Activated CD8-positive, alpha-beta T cell treated with anti-CD3 and anti-CD28 coated beads for 36 hours (primary cell): ENCODE measurements at places on chromosomes 2 and 18.

- peak; percentile 33 for DNase-seq
Observed at GRCh38 chr2:42567806-42568400, 529 bp upstream of the MTA3 start.

GRCh38 chr18:49274188-49274714 is 186.2 kb downstream of the DYM start:
- no peak for DNase-seq

DNA sequence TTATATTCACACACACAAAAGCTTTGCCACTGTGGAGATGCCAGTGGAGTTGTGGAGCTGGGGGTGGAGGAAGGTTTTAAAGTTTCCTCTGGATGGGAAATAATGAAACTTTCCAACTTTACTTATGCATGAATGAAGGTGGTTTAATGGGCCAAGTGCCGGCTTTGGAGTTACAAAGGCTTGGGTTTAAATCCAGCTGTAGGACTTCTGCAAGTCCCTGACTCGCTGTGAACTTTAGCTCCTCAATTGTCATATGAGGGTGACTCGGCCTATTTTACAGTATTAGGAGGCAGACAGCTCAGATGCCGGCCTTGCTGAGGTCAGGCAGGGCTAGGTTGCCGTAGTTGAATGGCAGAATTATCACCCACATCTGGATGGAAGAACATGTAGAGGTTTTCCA is 415.8 kb upstream of the TRIB2 start:
- DNase-seq: no peak

- no peak for DNase-seq
Observed at GRCh38 chr2:166332106-166332505, 43.6 kb downstream of the SCN9A start.

DNA sequence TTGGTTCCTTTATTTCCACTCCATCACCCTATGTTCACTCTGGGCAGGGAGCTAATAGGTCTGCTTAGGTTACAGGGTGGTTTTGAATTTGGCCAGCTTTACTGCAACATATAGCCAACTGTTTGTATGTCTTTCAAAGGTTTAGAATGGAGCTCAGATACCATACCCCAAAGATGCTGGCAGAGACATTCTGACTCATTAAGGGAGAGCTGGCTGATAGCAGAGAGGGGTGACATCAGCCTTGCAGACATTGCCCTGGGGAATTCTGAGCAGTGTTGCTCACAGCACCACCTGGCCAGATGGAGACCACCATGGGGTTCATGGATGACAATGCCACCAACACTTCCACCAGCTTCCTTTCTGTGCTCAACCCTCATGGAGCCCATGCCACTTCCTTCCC is 2.1 kb downstream of the PROKR1 start:
- DNase-seq: peak; percentile 38

DNA sequence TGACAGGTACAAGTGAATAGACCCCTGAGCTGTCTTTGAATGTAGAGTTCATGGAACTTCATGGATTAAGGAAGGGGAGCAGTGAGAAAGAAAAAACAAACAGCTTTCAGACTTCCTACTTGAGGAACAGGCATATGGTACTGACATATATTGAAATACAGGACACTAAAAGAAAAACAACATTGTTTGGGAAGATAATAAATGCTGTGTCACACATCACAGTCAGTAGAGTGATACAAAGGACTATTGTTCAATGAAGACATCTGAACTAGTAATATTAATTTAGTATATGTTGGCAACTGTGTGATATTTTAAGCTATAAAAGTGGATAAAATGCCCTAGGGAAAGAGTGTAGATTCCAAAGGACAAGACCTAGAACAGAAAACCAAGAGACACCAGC is 3.3 kb downstream of the DSC2 start:
- no peak for DNase-seq

DNA sequence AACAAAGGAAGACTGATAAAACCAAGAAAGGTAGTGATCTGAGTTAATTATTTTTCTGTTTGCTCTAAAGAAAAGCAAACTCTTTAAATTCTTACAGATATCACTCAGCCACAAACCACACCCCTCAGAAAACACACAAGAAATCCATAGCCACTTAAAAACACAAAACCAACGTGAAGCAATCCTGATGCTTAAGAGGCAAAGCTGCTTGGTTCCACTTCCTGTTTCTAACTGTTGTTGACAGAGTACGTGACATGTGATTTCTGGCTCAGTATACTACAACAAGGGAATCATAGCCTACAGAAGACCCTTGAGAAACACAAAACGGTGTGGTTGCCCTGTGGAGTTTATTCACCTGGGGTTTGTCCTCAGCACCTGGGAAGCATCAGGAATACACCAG is 240.9 kb upstream of the APCDD1 start:
- peak; percentile 3 for DNase-seq

DNA sequence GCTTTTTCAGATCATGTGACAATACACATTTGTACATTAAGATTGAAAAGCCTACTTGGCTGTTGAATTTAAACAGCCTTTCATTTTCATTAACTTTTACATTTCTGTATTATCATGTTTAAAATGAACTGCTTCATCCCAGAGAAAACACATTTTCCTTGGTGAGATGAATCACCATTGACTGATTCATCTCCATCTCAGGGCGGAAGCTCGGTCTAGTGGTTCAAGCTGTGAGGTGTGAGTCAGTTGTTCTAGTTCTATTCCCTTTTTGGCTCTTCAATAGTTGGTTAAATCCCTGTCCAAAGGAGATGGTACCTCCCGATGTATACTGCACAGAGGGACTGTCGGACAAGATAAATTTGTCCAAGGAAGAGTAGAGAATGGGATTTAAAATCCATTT is 189.7 kb downstream of the ADCYAP1 start:
- DNase-seq: no peak

DNA sequence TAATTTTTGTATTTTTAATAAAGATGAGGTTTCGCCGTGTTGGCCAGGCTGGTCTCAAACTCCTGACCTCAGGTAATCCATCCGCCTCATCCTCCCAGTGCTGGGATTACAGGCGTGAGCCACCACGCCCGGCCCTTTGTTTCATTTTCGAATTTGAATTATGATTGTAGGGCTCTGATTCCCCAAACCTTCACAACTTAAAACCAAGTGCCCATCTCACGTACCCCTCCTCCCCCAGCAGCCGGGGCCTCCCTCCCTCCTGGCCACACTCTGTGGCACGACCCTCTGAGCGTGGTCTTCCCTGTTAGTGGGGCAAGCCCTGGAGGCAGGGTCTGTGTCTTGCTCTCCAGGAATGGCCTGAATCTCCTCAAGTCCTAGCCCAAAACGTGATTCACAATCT is 166.5 kb downstream of the ASB1 start:
- no peak for DNase-seq
